Activated naive CD4-positive, alpha-beta T cell treated with anti-CD3 and anti-CD28 coated beads for 36 hours (primary cell): ENCODE measurements at places on chromosomes 6 and 20.
A peak's percentile ranks its signal among the peaks of the same experiment; 100 is the strongest.

DNA sequence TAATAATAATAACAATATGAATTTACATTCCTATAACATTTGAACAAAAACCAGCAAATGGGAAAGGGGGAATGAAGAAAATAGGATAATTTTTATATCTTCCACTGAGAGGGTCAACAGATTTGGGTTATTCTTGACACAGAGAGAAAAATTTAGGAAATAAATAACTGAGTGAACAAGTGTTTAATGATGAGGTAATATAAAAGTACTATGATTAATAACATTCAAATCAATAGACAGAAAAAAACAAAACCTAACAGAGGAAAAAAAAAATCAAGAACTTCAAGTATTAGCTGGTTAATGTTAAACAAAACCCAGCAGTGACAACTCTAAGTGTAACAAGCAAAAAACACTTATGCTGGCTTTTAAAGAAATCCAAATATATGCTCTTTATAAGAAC, 66.5 kb downstream of the LCA5 start:
- peaks cover 20% of the 10 kb centered on the region for H3K27me3 ChIP-seq
- no peaks in the 10 kb centered on the region for H3K36me3 ChIP-seq
- no peaks in the 10 kb centered on the region for H3K4me1 ChIP-seq
- H3K27ac ChIP-seq = no peak overlapping the region
- no peak for DNase-seq

GRCh38 chr6:135985471-135985870, 134.0 kb downstream of the PDE7B start:
- H3K36me3 ChIP-seq = no peaks in the 10 kb centered on the region
- no peak overlapping the region for H3K4me3 ChIP-seq
- no peak overlapping the region for H3K27ac ChIP-seq
- H3K27me3 ChIP-seq = no peaks in the 10 kb centered on the region
- no peaks in the 10 kb centered on the region for H3K4me1 ChIP-seq

GRCh38 chr6:2990248-2990931, 9.3 kb upstream of the NQO2 start:
- H3K4me1 ChIP-seq = peaks cover 12% of the 10 kb centered on the region
- H3K36me3 ChIP-seq = no peaks in the 10 kb centered on the region
- DNase-seq = no peak
- no peaks in the 10 kb centered on the region for H3K27me3 ChIP-seq
- peak overlapping the region; percentile 87 for H3K4me3 ChIP-seq
- H3K27ac ChIP-seq = peak overlapping the region; percentile 97

- no peaks in the 10 kb centered on the region for H3K4me1 ChIP-seq
- no peak overlapping the region for H3K27ac ChIP-seq
- no peak overlapping the region for H3K4me3 ChIP-seq
Measured at GRCh38 chr20:58084966-58085365, 143.5 kb downstream of the ANKRD60 start.
